ENCODE measurements at places on chromosomes 3 and 15.

GRCh38 chr15:23823508-23823907 is 136.4 kb upstream of the NDN start:
- no peak for DNase-seq

DNA sequence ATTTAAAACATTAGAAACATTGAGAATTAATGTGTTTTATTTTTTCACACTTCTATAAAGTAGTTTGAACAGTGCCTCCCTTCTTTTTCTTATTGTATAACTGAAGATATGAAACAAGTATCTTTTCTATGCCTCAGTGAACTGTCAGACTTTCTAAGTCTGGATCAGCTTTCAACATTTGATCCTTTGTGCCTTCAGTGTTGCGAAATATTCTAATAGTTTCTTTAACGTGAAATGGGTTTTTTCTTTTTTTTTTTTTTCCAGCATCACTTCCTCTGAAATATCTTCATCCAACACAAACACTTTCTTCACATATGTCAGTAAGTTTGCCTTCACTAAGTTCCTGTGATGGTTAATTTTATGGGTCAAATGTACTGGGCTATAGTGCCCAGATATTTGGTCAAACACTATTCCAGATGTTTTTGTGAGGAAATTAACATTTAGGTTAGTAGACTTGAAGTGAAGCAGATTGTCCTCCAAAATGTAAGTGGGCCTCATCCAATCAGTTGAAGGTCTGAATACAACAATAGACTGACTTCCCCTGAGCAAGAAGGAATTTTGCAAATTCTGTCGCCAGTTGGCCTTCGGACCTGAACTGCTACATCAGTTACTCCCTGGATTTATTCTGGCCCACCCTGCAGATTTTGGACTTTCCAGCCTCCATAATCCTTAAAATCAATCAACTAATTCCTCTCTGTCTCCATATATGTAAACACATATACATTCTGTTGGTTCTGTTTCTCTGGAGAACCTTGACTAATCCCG is 6.4 kb upstream of the CPOX start:
- no peak for DNase-seq

DNA sequence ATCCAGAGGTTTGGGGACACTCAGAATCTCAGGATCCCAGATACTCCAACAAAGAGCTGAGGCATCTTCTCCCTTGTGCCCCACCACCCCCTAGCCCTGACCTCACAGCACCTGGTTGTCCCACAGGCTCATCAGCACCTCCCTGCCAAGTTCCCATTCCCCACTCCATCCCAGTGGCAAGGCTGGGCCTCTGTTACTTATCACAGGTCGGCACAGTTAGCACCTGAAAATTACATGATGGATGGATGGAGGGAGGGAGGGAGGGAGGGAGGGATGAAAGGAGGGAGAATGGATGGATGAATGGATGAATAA is 12.8 kb downstream of the MYL3 start:
- DNase-seq, result no peak

DNA sequence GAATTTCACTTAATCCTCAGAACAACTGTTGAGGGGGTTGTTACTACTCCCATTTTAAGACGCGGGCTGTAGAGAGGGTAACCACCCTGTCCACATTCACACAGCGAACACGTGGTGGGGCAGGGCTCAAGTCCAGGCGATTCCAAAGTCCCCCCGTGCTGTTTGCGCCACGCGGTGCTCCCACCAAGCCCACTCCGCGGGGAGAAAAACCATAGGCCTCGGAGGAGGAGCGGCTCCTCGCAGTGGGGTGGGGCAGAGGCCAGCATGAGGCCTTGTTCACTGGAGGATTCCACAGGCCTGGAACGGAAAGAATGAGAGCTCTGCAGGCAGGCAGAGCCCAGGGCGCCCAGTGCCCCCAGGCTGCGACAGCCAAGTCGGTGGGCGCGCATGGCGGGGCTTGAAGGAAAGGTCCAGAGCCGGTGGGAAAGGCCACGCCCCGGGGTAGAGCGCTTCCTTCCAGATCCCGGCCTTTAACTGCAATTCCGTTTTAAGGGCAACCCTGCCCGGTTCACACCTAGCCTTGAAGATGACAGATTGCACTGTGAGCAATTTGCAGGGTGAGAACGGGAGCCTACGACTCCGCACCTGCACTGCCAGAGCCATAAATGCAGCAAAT is 161.8 kb upstream of the TBL1XR1 start:
- peak; percentile 85 for DNase-seq

DNA sequence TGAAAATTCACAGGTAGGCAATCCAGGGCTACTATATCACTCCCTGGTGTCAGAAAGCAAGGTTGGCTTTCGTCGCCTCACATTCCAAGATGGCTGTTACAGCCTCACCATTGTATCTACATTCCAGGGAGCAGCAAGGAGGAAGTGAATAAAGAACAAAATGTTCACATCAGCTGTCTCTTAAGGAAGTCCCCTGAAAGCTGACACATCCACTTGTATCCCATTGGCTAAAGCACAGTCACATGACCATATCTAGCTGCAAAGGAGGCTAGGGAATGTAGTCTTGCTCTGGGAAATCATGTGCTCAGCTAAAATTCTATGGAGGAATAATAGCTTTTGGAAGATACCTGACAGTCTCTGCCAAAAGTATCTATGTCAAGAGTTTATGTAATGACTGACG is 12.8 kb upstream of the GATA2 start:
- peak; percentile 8 for DNase-seq

DNA sequence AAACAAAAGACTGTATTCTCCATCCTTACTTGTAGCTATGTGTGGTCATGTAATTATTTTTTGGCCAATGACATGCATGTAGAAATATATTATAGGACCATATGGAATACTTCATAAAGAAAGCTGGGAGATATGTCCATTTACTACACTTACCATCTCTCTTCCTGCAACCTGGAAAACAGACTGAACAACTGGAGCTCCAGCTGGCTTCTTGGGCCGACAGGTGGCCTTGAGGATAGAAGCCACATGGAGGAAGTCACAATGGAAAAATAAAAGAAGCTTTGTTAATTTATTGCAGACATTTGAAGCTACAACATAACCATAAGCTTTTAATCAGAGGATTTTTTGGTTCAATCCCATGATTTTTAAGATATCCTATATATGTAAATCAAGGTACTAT is 167.9 kb upstream of the CBLB start:
- no peak for DNase-seq

GRCh38 chr15:36232491-36232890 is 346.9 kb upstream of the CDIN1 start:
- no peak for DNase-seq

GRCh38 chr3:128307781-128308469 is 154.6 kb downstream of the EEFSEC start:
- DNase-seq, result no peak

DNA sequence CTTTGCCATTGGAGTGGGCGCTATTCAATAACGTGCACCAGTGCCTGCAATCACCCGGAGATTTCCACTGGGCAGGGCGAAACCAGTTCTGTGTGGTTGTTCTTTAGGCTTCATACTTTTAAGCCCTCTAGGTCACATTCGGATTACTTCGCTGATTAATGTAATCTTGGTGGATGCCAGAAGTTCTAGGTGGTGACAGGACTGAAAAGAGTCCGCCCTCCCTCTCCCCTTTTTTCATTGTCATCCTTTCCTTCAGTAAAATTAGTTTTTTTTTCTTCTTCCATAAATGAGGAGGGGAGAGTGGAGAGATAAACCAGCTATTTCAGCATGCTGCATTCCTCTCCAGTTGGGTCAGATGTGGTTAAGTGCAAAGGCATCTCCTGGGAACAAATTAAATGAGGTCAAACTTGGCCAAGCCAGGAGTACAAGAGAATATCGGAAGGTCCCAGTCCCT is 2.3 kb upstream of the SLC2A2 start:
- no peak for DNase-seq

GRCh38 chr15:31272558-31273257 is 53.9 kb upstream of the KLF13 start:
- DNase-seq, result peak; percentile 22

GRCh38 chr3:196883361-196883760 is 15.6 kb downstream of the SENP5 start:
- no peak for DNase-seq

GRCh38 chr3:179933914-179934313 is 102.8 kb downstream of the PEX5L start:
- DNase-seq, result no peak

DNA sequence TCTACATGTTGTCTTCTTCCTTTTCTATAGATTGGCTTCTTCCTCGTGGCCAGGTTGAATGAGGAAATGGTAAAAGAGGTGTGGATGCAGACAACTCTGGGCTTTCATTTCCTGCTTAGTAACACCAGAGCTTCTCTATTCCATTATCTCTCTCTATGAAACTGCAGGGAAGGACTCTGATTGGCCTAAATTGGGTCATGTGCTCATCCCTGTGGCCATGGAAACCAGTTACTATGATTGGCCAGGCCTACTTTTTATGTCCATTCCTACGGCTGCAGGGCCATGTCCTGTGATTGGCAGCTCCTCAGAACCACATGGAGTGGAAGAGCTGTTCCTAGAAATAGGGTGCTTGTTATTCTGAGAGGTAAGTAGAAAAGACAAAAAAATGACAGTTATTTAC is 486.9 kb upstream of the ADAMTS9 start:
- peak; percentile 3 for DNase-seq

DNA sequence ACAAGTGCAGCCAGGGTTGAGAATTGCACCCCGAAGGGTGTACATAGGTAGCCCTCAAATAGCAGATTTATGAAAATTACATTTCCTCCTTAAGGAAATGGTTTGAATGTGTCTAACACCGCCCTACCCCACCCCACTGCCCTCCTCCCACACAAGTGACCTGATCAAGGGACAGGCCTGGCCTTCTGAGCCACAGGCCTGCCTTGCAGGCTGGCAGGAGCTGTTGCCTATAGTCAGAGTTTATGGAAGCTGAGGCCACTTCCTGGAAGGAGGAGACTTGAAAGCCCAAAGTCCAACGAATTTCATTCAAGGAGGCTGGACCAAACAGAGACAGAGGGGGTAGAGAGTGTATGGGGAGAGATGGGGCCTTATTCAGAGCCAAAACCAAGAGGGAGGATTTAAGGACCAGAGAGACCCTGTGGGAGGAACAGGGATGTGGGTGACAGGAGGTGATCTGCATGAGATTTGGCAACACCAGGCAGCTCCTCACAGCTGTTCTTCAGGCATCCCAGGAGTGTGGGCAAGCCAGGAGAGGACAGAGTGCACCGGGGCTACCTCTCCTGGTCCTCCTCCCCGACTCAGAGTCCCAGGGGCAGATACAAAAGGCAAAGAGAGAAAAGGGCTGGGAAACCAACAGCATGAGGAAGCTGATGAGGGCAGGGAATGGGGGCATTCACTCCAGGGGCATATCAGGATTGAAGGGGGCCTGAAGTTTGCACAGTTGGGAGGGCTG is 100.4 kb upstream of the HES1 start:
- DNase-seq, result no peak

DNA sequence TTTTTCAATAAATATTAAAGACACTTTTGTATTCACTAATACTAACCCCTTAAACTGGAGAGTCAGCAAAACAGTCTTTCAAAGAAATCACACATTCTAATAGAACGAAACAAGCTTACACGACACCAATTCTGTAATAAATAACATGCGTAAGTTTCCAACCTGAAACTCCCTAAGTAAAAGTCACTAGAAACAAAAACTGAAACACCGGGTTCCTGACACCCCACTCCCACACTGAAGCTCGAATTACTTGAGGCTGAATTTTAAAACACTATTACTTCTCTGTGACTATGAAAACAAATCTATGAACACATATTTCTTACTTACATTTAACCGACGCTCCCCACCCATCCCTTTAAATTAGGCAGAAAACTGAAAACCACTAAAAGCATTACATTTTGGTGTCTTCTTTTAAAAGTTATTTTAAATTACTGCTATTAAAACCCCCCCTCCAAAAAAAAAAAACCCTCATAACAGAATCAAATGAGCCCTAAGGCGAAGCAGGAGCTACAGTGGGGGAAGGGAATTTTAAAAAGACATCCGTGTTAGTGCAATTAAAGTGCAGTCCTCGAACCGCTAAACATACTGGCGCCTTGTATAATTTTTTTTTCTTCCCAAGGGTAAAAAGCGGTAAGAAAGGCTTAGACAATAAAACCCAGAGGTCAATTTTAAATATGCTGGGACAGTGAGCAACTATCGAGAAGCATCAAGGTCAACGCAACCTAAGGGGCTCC is 878 bp downstream of the SPPL2A start:
- no peak for DNase-seq

DNA sequence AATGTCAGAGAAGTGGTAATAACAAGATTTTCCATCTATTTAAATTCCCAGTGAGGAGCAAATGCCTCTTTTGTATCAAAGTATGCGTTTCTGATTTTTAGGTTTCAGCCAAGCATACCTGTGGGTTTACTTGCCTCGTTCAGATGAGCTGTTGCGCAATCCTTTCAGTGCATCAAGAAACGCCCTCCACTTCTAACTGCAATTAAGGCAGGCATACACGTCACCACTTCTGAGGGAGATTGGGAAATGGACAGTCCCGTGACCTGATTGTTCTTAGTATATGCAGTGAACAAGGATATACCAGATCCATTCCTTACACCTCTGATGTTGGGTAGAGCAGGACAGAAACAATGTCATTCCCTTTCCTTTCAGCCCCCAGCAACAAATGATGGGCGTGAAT is 219.0 kb downstream of the ITPR1 start:
- no peak for DNase-seq

GRCh38 chr15:98755138-98755537 is 106.8 kb downstream of the IGF1R start:
- peak; percentile 59 for DNase-seq

DNA sequence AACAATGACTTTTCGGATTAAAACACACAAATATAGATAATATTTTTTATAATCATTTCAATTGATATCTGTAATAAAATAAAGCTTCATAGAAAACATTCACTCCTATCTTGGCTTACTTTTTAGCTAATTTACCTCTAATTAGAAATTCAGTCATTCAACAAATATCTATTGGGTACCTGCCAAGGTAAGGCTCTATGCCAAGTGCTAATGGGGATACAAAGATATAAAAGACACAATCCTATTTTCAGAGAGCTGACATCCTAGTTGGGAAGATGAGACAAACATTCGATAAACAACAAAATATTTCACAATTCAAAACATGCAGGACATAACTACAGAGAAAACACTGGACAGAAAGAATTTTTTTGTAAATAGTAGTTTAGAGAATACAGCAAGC is 63.3 kb downstream of the ULK4 start:
- no peak for DNase-seq

- no peak for DNase-seq
Observed at GRCh38 chr15:47876986-47877385, 159.7 kb downstream of the SEMA6D start.

GRCh38 chr3:25944329-25944728 is 154.4 kb downstream of the OXSM start:
- no peak for DNase-seq

DNA sequence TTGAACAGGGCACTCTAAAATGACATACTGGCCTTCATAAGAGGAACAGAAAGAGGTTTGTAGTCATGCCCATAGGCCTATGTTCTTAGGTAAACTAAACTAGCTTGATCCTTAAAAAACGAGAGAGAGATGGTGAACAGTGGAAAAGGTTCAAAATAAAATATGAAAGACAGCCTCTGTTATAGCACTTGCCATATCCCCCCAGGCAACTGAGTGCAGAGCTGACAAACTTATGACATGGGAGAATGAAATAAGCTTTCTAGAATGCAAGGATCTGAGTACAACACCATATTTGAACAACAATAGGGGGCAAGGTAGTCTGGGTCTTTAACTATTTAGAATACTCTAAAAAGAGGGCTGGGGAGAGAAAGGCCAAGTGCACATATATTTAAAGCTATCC is 700.6 kb upstream of the CFAP20DC start:
- DNase-seq, result no peak
